Stimulated activated CD4-positive, alpha-beta T cell treated with anti-CD3 and anti-CD28 coated beads, Interleukin-15, amount 100 ng/mL, for 1 hour (primary cell): ENCODE measurements at places on chromosomes 4 and X.

DNA sequence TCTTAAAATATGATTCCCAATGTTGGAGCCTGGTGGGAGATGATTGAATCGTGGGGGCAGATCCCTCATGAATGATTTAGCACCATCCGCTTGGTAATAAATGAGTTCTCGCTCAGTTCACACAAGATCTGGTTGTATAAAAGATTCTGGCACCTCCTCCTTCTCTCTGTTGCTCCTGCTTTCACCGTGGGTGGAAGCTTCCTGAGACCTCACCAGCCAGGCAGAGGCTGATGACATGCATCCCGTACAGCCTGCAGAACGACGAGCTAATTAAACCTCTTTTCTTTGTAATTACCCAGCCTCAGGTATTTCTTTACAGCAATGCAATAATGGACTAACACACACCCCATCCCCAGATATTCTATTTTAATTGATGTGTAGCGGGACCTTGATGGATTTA lies 162.2 kb downstream of the NPFFR2 start:
- no peak for DNase-seq

- DNase-seq: no peak
Observed at GRCh38 chrX:23344904-23345271, 10.2 kb downstream of the PTCHD1 start.

DNA sequence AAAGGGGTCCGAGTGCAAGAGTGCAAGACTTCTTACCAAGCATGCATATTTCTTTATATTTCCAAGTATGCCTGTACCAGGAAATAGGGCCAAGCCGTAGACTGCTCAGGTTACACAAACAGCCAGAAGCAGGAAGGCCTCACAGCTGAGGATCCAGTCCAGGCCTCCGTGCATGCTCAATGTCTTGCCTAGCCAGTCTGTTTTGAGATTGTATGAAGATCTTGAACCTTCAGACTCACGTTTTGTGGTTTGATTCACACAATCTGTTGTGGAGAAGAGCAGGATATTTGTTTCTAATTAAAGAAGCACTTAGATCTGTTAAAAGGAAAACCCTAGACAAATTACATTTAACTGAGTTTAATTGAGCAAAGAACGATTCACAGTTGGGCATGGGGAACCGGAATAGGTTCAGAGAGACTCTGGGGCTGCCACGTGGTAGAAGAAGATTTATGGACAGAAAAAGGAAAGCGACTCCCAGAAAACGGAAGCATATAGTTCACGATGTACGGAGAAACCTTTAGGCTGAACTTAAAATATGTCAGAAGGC lies 1.2 kb downstream of the MGST2 start:
- DNase-seq: no peak

DNA sequence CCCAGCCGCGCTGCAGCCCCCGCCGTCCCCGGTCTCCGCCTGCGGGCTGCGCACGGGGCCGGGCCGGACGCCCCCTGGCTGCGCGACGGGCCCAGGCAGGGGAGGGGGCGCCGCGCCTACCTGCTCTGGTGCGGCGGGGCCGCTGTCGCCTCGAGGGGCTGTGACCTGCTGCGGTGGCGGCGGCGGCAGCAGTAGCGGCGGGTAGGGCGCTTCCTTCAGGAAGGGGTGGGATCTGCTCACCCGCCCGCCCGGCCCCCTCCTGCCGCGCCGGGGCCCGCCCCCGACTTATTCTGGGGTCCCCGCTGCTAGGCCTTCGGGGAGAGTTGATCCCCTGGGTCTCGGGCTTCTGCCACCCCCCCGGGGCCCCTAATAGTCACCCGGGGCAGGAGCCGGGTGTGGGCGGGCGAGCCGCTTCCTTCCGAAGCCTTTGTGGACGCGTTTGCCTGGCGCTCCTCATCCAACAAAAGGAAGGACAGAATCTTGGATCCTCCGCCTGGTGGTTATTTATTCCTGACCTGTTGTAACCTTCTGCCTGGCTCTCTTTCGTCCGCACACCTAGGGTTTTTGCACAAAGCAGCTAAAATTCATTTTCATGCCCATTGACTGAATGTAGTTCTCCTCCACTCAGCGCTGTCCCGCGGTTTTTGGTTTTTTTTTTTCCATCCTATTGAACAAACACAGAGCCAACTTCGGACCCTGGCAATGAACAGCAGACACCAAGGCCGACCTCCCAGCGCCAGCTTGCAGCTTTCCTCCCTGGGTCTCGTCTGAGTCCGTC lies at the start of gene TMEM150C:
TMEM150C (minus strand) TSS at position 203 of the 778 bp plus-strand sequence. CDS start 57,331 bp downstream, outside the sequence.
- DNase-seq: no peak

DNA sequence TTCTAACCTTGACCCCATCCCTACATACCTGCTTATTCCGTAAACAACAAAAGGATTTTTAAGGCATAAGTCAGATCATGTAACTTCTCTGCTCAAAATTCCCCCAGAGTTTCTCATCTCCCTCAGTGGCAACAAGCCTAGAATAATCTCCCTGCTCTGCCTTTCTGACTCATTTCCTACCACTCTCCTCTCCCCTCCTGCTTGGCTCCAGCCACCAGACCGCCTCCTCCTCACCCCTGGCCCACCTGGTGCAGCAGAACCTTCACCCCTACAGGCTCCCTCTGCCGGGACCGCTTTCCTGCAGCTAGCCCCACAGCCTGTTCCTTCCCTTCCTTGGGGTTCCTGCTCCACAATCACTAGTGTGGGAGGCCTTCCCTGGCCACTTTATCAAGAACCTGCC lies 32.1 kb downstream of the TSPAN5 start:
- DNase-seq: no peak

GRCh38 chr4:39732728-39733127 lies 34.8 kb downstream of the UBE2K start:
- DNase-seq: no peak

- DNase-seq: no peak
Observed at GRCh38 chrX:147322496-147322895, 508.0 kb upstream of the CXorf51A start.

DNA sequence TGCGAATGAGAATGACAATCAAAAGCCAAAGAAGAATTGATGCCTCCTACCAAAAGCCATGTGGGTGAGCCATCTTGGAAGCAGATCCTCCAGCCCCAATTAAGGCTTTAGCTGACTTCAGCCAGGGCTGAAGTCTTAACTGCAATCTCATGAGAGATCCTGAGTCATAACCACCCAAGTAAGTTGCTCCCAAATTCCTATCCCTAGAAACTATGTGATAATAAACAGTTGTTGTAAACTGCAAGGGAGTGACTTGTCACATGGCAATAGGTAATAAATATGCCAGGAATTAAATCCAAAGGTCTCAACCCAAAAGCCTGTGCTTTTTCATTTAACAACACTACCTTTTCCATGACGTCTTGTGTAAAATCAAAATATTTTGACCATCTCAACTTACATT lies 154.2 kb upstream of the TBL1X start:
- no peak for DNase-seq

- no peak for DNase-seq
Observed at GRCh38 chr4:152485726-152486276, 50.1 kb downstream of the FBXW7 start.

DNA sequence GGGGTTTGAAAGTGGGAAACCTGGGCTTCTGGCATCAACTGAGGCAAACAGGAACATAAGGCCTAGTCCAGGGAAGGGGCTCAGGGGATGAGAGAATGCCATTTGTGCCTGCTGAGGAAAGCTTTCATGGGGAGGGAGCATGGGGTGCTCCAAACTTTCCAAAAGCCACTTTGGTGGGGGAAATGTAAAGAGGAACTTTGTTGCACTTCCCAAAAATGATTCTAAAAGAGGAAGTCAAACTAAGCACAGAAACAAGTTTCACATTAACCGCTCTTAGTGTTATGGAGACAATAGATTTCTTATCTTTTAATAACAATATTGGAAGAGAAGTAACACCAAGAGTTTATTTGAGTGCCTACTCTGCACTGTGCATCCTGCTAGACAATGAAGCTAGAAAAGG lies 32.3 kb downstream of the GAB3 start:
- DNase-seq: no peak

DNA sequence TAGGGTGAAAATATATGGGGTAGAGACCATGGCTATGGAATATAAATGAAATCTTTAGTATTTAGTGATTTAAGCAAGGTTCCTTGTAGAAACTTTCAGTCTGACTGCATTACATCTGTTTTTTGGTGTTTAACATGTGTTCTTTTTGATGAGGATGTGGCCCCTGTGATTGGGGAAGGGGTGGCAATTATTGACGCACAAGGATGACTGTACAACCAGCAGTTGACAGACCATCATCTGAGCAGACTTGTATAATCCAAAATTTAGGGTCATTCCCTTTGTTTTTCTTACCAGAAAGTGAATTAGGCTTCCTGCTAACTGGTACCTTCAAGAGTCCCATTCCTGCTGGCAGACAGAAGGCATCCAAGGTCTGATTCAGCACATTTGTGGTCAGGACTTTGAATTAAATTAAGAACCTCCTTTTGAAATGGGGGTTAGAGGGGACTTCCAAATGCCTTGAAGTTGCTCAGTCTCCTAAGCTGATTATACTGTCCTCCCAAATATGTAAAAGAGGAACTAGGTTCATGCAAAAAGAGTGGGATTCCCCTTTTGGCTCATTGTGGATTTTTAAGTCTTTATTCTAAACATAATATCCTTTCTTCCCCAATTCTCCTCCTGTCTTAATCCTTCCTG lies 112.4 kb upstream of the CXCL13 start:
- no peak for DNase-seq

DNA sequence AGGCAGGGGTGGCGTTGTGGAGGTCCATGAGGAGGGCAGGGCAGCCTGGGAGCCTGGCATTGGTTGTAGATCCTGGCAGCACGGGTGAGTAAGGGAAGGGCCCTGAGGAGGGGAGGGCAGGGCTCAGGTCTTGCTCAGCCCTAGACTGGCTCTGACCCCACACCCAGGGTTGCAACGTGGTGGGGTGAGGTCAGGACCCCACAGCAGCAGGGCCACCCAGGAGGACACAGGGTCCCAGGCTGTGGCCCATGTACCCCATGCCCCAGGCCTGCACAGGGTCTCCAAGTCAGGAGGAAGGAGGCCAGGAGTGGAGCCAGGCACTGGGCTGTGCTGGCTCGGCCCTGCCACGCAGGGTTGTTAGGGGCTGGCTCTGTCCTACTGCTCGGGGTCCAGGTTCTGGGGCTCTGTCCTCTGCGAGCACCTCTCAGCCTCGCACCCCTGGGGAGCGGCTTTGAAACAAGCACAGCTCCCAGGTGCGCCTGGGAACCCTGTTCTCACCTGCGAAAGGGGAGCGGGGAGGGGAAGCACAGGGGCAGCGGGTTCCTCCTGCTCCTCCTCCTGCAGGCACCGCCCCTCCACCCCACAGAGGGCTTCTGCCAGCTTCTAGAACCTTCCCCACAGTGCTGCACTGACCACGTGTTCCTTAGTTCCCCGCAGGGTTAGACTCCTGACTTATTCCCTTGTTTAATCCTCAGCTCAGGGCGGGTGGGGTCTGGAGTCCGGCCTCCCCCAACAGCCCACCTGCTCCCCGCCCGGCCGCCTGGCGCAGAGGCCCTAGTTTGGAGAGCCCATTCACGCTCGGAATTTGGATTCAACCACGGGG lies 20.4 kb downstream of the MSANTD1 start:
- DNase-seq: no peak

DNA sequence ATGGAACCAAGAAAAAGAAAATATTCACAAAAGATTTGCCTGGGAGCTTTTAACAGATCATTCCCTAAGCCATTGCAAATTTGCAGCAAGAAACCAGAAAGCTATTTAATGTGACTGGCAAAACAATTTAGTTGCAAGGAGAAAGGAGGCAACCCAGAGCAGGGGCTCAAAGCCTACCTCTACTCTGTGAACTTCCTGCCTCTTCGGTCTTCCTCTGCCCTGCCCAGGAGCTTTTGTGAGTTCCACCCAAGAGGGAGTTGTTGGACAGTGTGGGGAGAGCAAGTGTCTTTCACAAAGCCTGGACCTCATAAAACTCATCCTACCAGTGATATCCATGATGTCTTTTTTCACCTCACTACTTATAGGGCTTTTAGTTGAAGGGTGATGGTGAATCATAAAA lies 107.4 kb downstream of the AFF1 start:
- no peak for DNase-seq

- no peak for DNase-seq
Observed at GRCh38 chrX:14386981-14387380, 142.4 kb upstream of the GLRA2 start.

GRCh38 chr4:80911458-80911857 lies 119.0 kb upstream of the BMP3 start:
- DNase-seq: no peak

DNA sequence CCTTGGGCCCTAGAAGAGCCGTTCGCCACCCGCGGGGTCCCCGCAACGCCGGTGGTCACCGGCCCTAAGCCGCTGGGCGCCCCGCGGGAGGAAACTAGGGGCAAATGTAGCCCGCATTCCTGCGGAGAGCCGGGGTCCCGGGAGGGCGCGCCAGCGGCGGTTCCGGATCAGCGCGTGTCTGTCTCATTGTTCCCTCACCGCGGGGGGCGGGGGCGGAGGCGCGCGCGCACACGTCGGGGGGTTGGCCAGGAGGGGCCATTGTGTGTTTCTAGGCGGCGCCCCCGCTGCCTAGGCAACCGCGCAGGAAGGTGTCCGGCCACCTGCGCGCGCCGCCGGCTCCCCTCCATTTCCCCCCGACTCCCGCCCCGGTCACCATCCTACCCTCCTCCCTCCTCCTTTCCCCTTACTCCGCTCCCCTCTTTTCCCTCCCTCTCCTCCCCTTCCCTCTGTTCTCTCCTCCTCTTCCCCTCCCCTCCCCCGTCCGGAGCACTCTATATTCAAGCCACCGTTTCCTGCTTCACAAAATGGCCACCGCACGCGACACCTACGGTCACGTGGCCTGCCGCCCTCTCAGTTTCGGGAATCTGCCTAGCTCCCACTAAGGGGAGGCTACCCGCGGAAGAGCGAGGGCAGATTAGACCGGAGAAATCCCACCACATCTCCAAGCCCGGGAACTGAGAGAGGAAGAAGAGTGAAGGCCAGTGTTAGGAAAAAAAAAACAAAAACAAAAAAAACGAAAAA lies 789 bp upstream of the DDX3X start:
- peak; percentile 71 for DNase-seq

DNA sequence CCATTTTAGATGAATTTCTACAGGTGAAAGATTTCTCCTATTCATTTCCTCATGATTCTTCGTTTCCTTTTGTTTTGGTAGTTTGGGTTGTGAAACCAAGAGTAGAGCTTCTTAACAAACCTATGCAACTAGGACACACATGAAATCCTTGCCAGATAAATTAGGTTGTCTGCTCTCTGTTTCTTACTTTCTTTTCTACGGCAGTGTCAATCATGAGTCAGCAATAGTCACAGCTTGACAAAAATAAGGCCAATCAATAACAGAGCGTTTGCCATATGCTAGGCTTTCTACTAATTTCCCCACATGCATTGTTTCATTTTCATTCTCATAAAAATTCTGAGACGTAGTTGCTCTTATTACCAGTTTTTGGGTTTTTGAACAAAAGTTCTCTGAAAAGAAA lies 20.3 kb downstream of the CLRN2 start:
- DNase-seq: no peak

DNA sequence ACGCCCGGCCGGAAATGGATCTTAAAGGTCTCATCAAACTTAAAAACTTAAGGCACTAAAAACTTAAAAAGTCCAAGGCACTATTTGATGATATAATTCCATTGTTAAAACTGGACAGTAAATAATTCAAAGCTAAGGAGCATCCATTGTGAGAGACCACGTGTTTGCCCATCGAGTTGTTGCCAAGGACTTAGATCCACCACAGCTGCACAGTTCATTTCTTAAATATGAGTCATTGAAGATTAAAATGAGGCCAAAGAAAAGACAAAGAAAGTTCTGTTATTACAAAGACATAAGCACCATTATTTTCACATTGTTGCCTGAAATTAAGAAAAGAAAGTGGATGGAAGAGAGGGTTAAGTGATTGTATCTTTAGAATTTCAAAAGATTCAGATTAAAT lies 411.5 kb upstream of the FTHL17 start:
- DNase-seq: no peak
